Fibroblast of skin of left quadriceps (primary cell): ENCODE measurements at places on chromosomes 1 and 21.
A peak's percentile ranks its signal among the peaks of the same experiment; 100 is the strongest.

GRCh38 chr1:174794861-174795260 lies 204.9 kb upstream of the CACYBP start:
- DNase-seq, result no peak

GRCh38 chr1:29324202-29324601 lies 87.9 kb downstream of the PTPRU start:
- no peak for DNase-seq

DNA sequence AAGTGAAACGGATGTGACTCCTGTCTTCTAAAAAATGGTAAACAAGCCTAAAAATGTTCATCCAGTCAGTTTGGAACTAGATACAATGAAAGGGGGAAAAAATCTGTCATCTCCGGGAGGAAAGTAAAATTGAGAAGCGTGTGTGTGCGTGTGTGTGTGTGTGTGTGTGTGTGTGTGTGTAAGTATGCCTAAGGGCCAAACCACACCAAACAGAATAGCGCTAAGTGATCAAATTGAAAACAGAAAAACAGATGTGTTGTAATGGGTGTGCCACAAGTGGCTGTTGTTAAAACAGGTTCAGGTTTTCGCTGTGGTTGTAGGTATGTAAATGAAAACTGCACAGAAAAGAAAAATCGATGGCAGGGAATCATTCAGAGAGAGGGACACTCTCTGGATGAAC lies 106.7 kb downstream of the RNF220 start:
- DNase-seq, result no peak

DNA sequence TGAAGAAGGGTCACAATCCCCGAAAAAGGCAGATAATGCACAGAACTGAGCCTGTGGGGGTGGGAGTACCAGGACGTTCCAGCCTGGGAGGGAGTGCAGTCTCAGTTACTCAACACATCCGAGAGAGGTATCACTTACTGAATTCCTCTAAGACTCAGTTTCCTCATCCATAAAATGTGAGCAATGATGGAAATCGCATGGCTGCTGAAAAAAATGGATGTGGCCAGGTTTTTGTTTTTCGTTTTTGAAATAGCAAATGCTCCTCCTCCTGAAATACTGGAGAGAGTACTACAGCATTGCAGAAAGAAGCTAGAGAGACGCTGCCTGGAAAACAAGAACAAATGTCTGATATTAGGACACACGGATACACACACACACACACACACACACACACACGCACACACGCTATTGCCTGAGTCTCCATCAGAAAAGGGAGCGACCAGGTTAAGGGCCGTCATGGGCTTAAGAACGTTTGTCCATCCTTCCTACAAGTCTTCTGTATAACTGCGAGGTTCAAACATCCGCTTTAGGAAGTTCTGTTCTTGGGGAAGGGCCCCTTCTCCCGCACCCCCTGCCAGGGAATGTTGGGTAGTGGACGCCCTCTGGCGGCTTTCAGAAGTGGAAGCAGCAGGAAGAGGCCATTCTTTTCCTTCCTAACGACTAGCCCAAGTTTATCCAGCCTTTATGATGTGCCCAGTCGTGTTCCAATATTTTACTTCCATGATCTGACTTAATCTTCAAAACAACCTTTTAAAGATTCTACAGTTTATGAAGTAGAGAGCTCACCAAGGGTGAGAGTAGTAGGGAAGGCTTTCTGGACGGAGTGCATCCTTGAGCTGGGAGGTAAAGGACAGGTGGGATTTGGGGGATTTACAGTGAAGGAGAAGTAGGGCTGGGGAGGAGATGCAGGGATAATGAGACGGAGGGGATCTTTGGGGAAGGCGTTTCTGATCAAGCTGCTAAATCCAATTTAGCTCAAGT lies 699 bp upstream of the NES start:
- DNase-seq, result peak; percentile 62

DNA sequence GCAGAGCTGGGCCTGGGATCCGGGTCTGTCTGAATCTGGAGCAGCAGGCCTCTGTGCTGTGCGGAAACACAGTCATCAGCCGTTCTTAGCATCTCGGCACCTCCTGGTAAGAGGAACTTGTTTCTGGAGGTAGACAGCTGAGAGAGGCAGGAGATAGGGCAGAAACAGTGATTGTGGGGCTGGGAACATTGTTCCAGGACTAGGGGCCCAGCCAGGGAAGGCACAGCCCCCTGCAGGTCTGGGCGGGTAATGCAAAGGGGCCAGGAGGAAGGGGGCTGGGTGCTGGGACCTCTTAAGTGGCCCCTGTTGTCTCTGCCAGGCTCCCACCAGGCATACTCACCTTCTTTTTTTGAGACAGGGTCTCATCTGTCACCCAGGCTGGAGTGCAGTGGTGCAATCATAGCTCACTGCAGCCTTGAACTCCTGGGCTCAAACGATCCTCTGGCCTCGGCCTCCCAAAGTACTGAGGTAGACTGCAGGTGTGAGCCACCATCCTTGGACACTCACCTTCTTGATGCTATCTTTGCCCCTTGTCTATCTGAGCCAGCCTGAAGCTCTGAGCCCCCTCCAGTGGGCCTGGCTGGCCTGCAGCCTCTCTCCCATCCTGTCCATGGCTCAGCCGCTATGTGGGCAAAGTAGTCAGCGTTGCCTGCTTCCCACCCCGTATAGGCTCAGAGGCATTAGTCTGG lies 134.3 kb upstream of the ZBTB40 start:
- DNase-seq, result no peak

DNA sequence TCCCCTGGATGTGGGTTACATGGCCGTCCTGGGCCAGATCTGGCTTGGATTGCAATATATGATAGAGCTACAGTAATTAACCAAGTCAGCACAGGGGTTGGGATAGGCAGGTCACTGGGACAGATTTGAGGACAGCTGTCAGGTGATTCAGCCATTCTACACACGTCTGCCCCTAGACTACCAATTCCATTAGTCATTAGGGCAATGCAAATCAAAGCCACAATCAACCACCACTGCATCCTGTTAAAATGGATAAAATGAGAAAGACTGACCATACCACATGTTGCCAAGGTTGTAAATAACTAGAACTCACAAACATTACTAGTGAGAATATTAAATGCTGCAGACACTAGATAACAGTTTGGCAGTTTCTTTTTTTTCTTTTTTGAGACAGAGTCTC lies 16.0 kb downstream of the C21orf58 start:
- no peak for DNase-seq

DNA sequence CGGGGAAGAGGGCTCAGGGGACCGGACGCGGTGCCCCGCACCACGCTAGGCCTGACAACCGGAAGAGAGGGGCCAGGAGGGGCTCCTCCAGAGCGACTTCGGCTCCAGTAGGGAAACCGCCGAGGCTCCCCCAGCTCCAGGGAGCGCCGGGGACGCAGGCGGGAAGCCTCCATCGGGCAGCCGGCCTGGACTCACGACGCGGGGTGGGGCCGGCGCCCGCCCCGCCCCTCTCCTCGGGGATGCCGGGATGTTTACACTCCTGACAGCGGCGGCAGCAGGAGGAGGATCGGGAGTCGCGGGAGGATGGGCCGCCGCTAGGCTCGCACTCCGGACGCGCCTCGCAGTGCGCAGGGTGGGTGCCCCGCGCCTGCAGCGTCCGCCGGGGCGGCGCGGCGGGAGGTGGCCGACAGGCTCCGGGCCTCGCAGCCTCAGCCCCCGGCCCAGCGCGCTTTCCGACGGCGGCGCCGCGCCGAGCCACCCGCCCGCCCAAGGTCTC lies at the start of gene NEK7:
Gene NEK7 (plus strand): TSS at position 254 of the 496 bp plus-strand sequence. CDS start 75,583 bp downstream, outside the sequence.
- DNase-seq, result peak; percentile 71

DNA sequence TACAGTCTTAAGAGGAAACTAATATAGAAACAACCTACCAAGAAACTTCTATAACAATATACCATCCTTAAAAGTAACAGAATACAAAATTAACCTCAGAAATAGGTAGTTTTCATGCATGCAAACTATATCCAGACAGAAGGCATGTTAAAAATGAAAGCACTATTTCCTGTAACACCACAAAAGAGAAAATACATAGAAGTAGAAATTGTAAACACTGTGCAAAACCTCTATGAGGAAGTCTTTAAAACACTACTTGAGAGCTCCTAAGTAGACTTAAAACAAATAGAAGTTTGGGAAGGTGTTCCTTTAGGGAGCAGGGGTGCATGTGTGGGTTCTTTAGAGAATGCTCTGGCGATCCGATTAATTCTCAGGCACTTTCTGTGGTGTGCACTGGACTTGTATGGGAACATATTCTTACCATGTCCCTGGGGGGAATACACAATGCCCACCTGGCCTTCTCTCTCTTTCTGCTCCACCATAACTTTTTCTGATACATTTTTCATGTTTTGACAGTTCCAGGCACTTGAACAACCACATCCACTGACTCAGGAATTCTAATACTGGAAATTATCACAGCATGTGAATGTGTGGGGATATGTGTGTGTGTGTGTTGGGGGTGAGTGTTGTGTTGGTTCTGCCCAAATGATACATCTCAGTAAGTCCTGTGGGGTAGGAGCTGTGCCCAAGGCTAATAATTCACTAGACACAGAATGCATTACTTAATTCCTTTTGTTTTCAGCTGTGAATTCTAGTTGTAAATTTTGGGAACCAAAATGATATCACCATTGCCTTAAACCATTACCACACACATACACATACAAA lies 866.3 kb upstream of the B3GALT2 start:
- DNase-seq, result no peak

GRCh38 chr1:212434992-212435391 lies 2.3 kb downstream of the NENF start:
- DNase-seq, result no peak

DNA sequence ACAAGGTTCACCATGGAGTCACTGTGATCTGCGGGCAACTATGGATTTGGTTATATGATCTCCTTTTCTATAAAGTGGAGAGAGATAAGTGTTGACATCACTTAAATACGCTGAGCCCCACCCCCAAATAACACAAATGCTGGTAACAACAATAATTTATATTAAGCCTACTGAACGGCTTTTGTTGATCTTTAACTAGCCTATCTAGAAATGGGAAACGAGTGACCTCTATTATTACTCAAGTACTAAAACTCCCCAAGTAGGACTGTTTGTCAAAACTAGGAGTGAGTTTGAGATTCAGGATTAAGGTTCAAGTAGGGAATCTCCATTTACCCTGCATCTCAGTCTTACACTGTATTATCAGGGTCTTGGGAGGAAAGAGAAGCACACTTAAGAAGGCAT lies 52.2 kb downstream of the MAP3K7CL start:
- DNase-seq, result no peak

- no peak for DNase-seq
Observed at GRCh38 chr1:32606565-32607371, 43.6 kb downstream of the ZBTB8OS start.

DNA sequence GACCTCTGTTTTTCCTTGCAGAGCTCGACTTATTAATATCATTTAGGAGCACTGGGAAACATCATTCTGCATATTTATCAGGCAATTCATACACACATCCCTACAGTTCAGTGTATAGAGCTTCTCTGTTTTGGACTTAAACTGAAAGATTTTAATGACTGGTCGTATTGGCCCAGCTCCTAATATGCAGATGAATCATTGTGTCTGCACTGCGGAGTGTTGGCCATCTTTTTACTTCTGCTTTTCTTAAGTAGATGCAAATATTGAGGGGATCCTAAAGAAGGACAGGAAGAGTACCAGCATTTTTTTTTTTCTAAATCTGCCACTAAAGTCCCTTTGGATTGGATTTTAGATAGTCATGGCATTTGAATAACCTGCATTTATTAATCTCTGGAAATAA lies 154.8 kb downstream of the BACH1 start:
- no peak for DNase-seq

GRCh38 chr1:196660852-196661251 lies 9.0 kb downstream of the CFH start:
- DNase-seq, result no peak

DNA sequence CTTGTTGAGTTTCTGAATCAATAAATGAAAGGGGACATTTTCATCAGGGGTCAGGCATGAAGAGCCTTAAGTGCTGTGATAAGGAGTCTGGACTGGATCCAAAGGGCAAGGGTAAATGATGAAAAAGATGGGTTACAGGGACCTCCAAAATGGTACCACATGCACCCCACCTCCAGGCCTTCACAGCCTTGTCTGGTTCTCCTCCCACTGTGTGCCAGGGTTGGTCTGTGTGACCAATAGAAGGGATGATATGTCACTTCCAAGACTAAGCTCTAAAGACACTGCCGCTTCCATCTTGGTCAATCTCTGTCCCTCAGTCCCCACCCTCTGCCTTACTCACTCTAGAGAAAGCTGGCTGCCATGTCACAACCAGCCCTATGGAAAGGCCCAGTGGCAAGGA lies 140.6 kb downstream of the ZNF281 start:
- no peak for DNase-seq

- peak; percentile 24 for DNase-seq
Observed at GRCh38 chr1:213374369-213374768, 323.3 kb downstream of the RPS6KC1 start.

GRCh38 chr1:167093846-167094516 lies at the start of gene STYXL2:
Gene STYXL2, plus strand, starts transcription at chr1:167094075. Its CDS starts 775 bp downstream, at chr1:167094850.
- DNase-seq, result no peak

DNA sequence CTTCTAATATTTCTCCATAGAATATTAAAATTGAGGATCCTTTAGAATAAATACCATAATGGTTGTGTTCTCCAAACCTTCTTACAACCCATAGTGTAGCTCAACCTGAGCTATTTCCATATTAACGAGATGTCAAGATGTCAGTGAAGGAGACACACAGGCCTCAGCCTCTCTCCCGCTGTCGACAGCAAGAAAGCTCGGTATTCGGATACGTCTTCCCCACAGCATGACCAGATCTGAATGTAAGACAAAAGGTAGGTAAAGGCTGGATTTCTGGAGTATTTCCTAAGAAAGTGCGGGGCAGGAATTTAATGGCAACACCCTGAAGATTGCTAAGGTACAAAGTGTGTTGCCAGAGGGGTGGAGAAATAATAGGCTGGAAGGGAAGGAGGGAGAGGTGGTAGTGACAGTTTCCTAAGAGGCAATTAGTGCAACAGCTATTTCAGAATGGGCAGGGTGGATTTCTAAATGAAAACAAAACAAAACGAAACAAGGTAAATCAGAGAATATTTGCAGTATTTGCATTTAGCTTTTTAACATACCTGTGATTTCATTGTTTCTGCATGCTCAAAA lies 1.7 kb downstream of the ADSS2 start:
- DNase-seq, result no peak

DNA sequence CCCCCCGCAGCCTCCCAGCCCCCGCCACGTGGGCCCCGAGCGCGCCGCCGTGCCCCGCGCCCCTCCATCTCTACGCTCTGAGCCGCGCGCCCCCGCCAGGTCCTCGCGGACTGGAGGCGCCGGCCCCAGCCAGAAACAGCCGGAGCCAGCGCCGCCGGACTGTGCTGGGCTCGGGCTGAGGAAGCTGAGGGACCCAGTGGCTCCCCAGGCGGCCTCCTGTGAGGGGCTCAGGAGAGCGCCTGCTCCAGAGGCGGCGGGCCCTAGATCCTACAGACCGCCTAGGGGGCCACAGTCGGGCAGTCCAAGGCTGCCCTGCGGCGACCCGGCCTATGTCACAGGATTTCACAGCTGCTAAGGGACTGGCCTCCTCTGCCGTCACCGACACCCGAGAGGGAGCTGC lies 82.1 kb downstream of the NENF start:
- no peak for DNase-seq

- no peak for DNase-seq
Observed at GRCh38 chr1:37752583-37753471, 12.1 kb downstream of the EPHA10 start.

GRCh38 chr1:75172556-75172955 lies 38.4 kb downstream of the LHX8 start:
- DNase-seq, result no peak

GRCh38 chr1:111481387-111482221 lies 7.8 kb downstream of the C1orf162 start:
- peak; percentile 24 for DNase-seq
